ENCODE measurements at places on chromosomes 7 and 10.

- DNase-seq, result no peak
These were observed 259.3 kb downstream of the HTR7 start for GRCh38 chr10:90598513-90598912.

- no peak for DNase-seq
These were observed 539 bp upstream of the COX19 start for GRCh38 chr7:975702-976473.

DNA sequence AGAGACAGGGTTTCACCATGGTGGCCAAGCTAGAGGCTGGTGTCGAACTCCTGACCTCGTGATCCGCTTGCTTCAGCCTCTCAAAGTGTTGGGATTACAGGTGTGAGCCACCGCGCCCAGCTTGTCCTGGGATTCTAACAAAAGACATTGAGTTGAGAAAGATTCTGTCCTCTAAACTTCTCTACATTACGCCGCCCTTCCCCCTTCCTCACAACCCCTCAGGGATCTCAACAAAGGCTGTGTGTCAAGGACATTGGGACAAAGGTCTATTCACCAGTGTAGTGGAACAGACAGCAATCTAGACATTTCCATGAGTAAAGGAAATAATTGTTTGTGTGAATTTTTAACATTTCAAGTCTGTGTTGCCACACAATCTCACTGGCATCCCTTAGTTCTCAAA lies 68.8 kb upstream of the KIF5B start:
- DNase-seq, result no peak

GRCh38 chr10:15096661-15097010 lies 519 bp upstream of the RPP38 start:
- no peak for DNase-seq

- DNase-seq, result no peak
These were observed 167.8 kb upstream of the MYO3A start for GRCh38 chr10:25766213-25766612.

Data from AG20443 (cell line).